ENCODE measurements at places on chromosomes 4 and X.

GRCh38 chr4:13084210-13084609 is 399.9 kb downstream of the RAB28 start:
- DNase-seq: no peak

GRCh38 chr4:128285085-128285997 is 2.3 kb downstream of the PGRMC2 start:
- DNase-seq: no peak

GRCh38 chr4:173424899-173425805 is 26.2 kb upstream of the SCRG1 start:
- no peak for DNase-seq

DNA sequence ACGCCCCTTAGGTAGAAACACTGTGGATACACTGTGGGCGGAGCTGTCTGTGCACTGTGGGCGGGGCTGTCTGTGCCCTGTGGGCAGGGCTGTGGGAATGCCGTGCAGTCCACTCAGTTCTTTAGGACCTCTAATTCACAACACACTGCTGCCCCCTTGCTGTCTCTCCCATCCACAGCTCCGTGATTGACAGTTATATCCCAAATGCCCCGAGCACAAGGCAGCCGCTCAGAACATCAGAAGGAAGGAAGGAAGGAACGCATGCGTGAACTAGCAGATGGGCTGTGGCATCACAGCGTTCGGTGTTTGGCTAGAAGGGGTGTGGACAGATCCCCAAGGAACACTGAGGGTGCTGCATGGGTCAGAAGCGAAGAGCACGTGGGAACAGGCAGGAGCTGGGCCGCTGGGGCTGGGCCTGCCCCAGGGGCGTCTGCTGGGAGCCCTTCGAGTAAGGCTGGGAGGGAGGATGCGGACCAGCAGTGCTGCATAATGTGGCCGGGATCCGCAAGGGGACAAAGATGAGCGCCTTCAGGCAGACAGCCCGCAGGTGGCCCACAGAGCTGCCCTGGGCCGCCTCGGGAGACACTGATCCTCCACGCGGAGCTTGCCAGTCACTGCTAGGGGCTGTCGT is 29.8 kb downstream of the ACOX3 start:
- DNase-seq: no peak

GRCh38 chr4:113637363-113637762 is 124.2 kb downstream of the CAMK2D start:
- DNase-seq: no peak

DNA sequence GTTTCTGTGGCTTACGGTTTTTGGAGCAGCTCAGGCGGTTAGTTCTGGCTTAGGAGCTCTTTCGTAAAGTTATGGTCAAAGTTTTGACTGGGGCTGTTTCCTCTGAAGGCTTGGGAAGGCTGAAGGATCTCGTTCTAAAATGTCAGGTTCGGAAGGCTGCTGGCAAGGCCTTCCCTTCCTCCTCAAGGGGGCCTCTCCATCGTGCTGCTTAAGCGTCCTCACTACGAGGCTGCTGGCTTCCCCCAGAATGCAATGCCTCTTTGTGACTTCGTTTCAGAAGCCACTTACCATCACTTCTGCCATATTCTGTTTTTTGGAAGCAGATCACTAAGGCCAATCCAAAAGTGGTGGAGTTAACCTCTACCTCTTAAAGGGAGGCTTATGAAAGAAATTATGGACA is 1196.4 kb upstream of the TENM3 start:
- no peak for DNase-seq

DNA sequence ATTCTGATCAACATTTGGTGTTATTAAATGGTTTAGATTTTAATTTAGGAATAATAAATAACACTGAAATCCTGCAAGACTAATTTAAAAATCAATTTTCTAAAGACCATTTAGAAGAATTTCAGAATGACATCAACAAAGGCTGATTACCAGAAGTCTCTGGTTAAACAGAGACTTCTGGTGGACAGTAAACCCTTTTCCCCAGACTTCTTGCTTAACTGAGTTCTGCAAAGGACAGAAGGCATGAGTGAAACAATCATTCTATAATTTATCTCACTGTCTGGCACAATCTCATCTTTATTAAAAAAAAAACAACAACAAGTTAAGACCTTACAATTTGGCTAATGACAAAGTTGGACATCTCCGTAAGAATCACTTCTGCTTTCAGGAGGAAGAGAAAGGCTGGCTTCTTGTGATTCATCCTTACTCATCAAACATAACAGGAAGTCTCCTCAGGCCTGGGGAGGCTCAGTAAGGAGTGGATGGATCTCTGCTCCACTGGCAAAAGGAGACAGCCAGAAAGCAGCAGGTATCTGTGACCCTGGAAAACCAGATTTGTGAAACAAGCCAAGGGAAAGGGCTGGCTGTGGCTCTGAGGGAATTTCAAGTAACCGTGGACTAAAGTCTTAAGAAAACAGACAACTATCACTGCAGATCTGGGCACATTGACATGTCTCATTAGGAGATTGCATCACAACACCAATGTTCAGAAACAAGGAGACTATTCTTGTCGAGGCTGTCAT is 908 bp upstream of the TLR6 start:
- DNase-seq: peak; percentile 29

- no peak for DNase-seq
Observed at GRCh38 chrX:79081895-79082512, 62.5 kb upstream of the GPR174 start.

- no peak for DNase-seq
Observed at GRCh38 chrX:103847174-103847870, 15.3 kb upstream of the RAB9B start.

DNA sequence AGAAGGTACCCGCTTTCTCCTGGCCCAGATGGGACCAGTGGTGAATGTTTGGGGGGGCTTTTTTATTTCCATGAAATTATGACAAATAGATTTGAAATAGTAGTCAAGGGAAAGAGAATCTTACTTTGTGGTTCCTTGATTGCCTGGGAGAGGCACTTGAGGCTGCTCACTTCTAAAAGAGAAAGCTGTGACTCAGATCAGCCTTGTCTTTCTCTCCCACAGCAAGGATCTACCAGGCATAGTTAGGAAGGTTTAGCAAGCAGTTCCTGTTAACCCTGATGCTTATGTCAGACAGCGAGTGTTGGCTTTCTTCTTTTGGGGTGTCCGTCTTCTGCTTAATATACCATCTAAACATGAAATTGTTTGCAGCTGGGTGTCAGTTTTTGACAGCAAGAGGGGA is 114.5 kb downstream of the TSPAN7 start:
- DNase-seq: no peak

- DNase-seq: no peak
Observed at GRCh38 chr4:78652282-78652876, 100.8 kb downstream of the ANXA3 start.

DNA sequence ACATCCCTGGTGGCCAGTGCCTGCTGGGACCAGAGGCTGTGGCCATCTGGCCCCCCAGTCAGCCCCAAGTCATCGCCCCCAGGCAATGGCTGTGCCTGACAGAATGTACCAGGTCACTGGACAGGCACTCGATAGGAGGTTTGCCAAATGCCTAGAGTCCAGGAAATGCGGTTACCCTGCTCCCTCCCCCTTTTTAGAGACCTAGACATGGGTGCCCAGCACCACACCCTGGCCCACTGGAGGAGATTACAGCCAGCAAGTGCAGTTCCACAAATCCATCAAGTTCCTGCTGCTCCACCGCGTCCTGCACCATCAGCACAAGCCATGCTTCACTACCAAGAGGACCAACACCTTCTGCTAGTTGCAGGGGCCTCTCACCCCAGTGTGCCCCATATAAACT is 16.2 kb upstream of the ZFX start:
- no peak for DNase-seq

- DNase-seq: no peak
Observed at GRCh38 chrX:29902004-29902403, 313.4 kb upstream of the MAGEB2 start.

GRCh38 chr4:38333219-38333618 is 330.8 kb upstream of the KLF3 start:
- DNase-seq: no peak

DNA sequence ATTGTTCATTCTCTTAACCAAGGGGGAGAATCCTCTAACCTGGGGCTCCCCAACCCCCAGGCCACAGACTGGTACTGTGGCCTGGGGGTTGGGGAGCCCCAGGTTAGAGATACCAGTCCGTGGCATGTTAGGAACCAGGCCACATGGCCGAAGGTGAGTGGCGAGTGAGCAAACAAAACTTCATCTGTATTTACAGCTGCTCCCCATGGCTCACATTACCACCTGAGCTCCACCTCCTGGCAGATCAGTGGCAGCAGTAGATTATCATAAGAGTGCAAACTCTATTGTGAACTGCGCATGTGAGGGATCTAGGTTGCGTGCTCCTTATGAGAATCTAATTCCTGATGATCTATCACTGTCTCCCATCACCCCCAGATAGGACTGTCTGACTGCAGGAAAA is 957.2 kb upstream of the PRKX start:
- DNase-seq: no peak

DNA sequence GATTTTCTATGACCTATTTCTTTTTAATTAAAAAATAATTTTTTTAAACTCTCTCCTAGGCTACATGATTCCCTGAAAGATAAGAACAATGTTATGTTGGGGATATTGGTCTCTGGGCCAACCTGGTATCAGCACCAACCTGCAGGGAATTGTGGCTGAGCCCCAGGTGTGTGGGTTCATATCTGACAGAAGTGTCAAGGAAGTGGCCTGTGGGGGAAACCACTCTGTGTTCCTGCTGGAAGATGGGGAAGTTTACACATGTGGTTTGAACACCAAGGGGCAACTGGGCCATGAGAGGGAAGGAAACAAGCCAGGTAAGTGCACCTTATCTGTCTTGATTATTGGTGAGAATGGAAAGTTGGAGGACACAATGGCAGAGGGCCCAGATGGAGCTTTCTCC is 13.5 kb downstream of the HERC3 start:
- DNase-seq: no peak

DNA sequence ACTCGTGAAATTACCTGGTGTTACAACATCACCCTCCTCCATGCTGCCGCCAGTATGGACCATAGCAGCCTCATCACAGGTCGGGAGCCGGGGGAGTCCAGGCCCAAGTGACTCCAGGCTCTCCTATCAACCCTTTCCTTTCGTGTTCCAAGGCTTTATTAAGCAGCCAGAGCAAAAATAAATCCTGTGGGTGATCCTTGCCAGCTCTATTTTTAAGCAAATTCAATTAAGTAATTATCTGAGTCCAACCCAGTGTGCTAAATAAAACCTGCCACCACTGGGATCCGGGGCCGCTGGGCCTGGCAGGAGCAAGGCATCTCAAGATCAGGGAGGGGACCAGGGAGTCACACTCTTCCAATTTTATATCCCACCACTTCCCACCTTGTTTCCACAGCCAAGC is 80.7 kb upstream of the PRPS1 start:
- DNase-seq: no peak

DNA sequence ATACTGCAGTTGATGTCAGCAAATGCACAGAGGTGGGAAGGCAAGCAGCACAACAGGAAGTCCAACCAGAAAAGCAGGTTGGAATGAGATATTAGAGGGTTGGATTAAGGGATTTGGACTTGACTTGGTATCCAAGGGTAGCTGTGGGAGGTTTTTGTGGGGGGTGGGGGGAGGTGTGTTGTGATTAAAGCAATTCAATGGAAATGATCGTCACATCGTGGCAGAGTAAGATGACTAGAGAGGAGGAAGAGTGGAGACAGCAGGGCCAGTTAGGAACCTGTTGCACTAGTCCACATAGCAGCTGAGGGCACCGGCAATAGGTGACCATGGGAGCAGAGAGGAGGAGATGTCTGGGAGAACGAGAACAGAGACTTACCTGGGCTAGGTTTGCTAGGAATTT is 2.4 kb downstream of the SLC25A43 start:
- no peak for DNase-seq

DNA sequence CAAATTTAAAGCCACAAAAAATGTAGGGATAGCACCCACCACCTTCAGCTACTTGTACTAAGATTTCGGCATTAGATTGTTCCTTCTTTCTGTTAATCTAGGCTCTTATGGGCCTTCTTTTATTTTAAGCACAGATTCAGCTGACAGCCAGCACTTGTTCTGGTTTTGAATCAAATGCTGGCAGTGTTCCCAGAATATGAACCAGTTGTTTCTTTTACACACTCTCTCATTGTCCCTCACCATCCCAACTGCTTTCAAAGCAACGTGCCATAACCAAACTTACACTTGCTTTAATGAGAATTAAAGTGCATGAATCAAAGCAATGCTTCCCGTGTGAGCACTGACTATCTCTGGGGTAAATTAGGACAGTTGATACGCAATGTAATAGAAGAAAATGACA is 744.5 kb upstream of the FAM241A start:
- DNase-seq: no peak

DNA sequence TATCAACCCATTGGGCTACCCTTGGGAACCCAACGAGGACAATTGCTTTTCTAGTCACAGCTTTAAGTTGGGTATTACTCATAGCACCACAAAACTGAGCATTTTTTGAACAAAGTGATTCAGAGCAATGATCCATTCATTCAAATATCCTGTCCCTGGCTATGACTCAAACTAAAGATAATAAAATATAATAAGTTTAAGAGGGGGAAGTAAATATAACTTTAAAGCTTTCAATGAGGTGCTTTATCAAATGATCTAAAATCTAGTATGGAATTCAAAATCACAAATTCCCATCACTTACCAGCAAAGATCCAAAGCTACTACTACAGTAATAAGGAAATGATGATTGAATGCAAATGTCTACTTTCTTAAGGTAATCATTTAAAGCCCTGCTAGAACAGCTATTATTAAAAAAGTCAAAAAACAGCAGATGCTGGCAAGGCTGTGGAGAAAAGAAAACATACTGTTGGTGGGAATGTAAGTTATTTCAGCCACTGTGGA is 39.8 kb upstream of the S100G start:
- DNase-seq: no peak

GRCh38 chr4:96183611-96184010 is 343.7 kb downstream of the PDHA2 start:
- DNase-seq: no peak

GRCh38 chrX:18955676-18956075 is 28.2 kb downstream of the PHKA2 start:
- DNase-seq: no peak

Data from stimulated activated CD4-positive, alpha-beta T cell treated with anti-CD3 and anti-CD28 coated beads, Interleukin-2, amount 100 ng/mL, for 48 hours (primary cell).